Stimulated activated CD4-positive, alpha-beta T cell treated with anti-CD3 and anti-CD28 coated beads, Interleukin-4, amount 100 ng/mL, for 1 hour (primary cell): ENCODE measurements at places on chromosomes 4 and X.

GRCh38 chr4:53348046-53348445 lies 17.8 kb downstream of the SCFD2 start:
- DNase-seq: no peak

DNA sequence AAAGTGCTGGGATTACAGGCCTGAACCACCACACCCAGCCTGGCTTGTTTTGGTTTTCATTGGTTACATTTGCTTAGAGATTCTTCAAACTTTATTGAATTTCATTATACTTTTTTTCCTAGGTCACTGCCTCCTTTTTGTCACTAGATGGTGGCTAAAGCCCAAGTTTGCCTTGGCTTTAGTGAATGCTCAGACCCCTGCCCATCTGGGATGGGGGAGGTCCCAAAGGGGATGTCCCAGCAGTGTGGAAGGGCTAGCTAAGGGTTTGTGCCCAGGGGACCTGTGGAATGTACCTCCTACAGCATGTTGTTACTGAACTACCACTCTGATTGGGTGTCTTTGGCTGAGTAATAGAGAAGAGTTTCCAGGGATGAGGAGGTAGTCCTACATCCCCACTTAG lies 58.4 kb downstream of the CEP135 start:
- DNase-seq: no peak

- no peak for DNase-seq
Measured at GRCh38 chrX:13786048-13786447, 30.8 kb downstream of the GPM6B start.

DNA sequence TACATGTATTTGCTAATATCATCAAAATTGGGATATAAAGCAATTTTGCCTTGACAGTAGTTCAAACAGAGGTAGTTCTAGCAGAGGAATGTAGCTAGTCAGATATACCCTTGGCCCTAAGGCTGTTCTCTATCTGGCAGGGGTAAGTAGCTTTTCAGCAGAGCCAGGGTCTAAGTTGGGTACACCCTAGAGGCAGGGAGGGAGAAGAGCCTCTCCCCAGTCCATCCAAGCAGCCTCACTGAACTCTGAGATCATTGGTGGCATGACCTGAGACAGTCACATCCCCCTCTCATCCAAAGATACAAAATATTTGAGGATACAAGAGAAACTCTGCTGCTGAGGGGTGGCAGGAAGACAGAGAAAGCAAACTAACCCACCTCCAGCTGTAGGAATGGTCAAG lies 343.7 kb downstream of the DHX15 start:
- DNase-seq: no peak

DNA sequence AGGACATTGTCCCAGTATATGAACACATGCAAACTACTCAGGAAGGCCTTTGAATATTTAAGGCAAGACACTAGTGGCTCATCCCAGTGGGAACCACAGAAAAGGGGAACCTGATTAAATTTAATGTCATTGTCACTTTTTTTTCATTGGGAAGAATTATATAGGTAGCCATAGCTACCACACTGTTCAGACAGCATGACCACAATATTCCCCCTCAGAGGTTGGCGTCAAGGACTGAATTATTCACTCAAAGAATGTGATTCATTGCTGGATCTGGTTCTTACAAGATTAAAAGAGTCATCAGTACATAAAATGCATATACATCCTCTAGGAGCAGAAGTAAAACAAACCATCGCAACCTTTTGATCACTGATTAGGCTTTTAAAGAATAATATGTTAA lies 92.0 kb upstream of the SMARCAD1 start:
- DNase-seq: no peak

DNA sequence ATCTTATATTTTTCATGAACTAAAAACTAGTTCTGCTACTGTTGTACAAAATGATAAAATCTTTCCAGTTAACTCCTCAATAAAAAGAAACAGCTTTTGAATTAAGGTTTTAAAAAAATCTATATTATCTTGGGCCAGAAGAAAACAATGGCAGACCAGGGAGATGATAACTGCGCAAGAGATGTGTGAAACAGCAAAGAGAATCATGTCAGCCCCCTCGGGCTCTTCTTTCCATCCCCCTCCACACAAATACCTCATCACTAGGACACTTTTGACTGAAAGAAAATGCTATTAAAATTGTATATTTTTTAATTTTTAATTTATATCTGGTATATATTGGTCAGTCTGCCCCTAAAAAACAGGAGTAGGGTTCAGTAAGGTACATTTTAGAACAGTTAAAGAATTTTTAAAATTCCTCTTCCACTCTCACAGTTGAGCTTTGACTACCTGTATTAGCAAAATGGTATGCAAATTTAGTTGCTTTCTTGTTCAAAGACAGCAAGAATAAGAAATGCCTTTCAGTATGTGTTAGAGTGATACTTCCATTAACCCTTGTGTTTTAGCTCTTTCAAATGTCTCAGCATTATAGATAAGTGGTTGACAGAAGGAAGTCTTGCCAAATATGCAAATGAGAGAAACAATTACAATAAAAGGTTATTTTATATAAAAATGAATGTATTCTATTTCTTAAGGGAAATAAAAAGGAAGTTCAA lies 36.4 kb upstream of the LCORL start:
- no peak for DNase-seq

GRCh38 chr4:106978046-106978774 lies 57.9 kb downstream of the DKK2 start:
- DNase-seq: no peak

DNA sequence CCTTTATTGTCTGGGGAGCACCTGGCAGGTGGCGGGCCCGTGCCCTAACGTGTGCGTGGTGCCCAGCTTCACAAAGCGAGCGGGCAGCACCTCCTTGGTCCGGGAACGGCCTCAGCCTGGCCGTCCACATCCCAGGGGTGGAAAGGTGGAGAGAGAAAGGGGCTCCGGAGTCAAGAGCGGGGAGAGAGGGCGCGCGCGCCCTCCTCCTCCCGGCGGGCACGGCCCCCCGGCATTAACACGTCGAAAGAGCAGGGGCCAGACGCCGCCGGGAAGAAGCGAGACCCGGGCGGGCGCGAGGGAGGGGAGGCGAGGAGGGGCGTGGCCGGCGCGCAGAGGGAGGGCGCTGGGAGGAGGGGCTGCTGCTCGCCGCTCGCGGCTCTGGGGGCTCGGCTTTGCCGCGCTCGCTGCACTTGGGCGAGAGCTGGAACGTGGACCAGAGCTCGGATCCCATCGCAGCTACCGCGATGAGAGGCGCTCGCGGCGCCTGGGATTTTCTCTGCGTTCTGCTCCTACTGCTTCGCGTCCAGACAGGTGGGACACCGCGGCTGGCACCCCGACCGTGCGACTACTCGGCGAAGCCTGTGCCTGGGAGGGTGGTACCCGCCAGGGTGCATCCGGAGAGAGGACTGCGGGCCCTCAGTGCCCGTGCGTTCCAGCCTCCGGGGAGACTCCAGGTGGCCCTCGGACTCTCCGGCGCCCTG lies at the start of gene KIT:
TSS of gene KIT (plus strand) at position 407 of the 701 bp plus-strand sequence. CDS start at position 465, 58 bp downstream.
- peak; percentile 14 for DNase-seq

DNA sequence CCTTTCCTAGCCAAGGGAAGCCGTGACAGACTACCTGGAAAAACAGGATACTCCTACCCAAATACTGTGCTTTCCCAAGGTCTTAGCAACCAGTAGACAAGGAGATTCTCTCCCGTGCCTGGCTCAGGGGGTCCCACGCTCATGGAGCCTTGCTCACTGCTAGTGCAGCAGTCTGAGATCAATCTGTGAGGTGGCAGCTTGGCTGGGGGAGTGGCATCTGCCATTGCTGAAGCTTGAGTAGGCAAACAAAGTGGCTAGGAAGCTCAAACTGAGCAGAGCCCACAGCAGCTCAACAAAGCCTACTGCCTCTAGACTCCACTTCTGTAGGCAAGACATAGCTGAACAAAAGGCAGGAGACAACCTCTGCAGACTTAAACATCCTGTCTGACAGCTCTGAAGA lies 177.1 kb downstream of the PARM1 start:
- no peak for DNase-seq

- no peak for DNase-seq
Measured at GRCh38 chrX:107603429-107604159, 24.7 kb upstream of the PRPS1 start.

- DNase-seq: no peak
Measured at GRCh38 chr4:111792632-111793031, 352.6 kb upstream of the FAM241A start.

GRCh38 chr4:110837896-110838450 lies 215.1 kb upstream of the PITX2 start:
- no peak for DNase-seq

DNA sequence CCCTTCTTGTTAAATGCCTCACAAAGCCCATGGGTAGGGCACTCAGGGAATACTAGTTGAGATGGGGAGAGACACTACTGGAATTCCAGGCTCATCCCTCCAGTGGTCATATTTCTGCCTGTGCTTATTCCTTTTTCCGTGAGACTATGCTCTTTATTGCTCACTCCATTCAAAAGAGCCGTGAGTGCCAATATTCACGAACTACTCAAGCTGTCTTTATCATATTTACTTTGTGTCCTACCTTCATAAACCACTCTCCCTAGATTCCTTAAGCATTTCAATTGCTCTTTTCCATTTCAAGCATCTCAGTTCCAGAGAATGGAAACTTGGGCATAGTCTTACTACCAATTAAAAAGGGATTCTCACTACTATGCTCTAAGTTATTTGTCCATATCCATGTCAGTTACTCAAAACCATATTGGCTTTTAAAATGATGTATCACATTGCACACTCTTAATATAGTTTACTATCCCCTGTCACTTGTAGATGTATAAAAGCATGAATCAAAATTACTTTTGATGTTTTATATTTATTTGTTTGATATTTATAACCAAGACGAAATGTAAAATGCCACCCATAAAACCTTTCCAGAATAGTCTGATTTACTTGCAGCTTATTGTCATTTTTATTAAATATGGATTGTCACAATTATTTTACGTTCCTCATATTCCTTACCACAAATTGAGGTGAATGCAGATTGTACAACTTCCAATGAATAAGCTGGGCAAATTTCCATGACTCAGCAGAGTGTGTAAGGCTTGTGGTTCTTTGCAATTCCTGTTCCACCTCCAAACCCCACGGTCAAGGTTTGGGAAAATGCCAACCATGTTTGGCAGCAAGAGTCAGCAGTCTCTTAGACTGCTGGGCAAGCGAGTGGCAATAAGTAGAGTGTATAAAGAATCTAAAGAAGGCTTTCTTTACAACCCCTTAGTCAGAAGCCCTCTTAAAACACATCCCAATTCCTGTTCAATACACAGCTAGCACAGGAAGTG lies 24.4 kb downstream of the ENOX2 start:
- no peak for DNase-seq

DNA sequence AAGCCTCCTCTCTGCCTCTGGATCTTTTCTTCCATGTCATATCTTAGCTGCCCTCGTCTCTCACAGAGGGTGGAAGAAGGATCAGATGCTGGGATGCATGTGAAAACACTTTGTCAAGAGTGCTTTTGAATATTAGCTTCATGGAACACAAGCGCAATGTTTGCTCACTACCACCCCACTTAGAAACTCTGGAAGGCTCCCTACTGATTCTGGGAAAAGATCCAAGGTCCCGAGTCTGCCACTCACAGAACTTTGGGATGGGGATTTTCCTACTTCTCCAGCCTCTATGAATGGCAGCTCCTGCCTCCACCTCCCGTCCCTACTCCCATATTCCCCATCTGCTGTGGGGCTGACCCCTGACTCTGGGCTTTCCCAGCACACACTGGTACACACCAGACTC lies 40.2 kb upstream of the CRMP1 start:
- DNase-seq: no peak

- DNase-seq: no peak
Measured at GRCh38 chr4:74374561-74375327, 9.8 kb downstream of the EREG start.

- DNase-seq: no peak
Measured at GRCh38 chr4:189613207-189613606, 327.5 kb upstream of the FRG1 start.

DNA sequence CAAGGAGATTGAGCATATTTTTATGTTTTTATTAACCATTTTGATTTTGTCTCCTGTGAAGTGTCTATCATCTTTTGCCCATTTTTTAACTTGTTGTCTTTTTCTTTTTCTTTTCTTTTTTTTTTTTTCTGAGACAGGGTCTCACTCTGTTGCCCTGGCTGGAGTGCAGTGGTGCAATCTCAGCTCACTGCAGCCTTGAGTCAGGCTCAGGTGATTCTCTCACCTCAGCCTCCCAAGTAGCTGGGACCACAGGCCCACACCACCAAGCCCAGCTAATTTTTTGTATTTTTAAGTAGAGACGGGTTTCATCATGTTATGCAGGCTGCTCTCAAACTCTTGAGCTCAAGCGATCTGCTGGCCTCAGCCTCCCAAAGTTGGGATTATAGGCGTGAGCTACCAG lies 4.6 kb upstream of the ADD1 start:
- no peak for DNase-seq

DNA sequence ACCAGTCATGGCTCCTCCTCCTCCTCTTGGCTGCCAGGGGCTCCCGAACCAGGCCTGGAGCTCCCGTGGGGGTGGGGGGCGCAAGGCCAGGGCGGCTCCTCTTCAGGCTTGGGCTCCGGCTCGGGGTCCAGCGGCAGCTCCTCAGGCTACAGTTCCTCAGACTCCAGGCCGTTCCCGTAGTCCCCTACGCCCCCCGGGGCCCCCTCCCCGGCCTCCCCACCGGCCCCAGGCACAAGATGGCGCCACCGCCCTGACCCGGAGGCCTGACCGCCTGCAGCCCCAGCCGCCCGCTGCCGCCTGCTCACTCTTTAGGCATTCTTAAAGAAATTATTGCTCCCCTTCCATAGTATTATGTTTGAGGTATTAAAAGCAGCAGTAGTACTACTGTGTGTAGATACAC lies 54.5 kb downstream of the TAF1 start:
- no peak for DNase-seq

DNA sequence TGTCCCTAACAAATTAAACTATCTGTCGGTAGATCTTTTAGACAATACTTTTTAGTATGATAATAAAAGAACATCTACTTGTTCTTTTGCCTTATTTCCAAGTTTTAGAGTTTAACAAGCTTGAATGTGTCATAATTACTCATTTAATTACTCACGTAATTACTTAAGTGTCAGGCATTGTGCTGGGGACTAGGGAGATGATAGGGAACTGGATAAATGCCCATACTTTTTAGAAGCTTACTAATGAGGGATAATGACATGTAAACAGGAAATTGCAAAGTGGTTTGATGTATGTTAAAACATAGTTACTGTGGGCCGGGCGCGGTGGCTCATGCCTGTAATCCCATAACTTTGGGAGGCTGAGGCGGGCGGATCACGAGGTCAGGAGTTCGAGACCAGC lies 158.3 kb downstream of the DMD start:
- DNase-seq: no peak

DNA sequence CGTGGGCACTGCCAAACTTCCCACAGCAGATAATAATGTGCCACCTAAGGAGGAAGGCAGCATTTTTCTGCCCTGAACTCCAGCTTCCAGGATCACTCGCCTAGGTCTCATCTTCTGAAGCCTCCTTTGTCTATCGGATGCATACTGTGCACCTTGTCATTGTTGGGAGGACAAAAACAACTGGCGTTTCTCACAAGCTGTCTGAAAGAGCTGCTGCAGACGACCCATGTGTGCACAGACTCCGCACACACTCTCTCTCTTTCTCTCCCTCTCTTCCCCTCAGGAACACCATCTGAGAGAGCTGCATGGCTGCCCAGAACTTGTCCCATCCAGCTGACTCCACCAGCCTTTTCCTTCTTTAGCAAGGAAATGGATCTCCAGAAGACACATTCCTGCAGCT lies 83.0 kb downstream of the MAML3 start:
- DNase-seq: no peak

- no peak for DNase-seq
Measured at GRCh38 chr4:74821541-74821940, 27.2 kb upstream of the BTC start.

- no peak for DNase-seq
Measured at GRCh38 chr4:37652747-37653527, 33.2 kb downstream of the RELL1 start.
